Naive B cell (primary cell): ENCODE measurements at places on chromosomes 16 and 17.
A peak's percentile ranks its signal among the peaks of the same experiment; 100 is the strongest.

DNA sequence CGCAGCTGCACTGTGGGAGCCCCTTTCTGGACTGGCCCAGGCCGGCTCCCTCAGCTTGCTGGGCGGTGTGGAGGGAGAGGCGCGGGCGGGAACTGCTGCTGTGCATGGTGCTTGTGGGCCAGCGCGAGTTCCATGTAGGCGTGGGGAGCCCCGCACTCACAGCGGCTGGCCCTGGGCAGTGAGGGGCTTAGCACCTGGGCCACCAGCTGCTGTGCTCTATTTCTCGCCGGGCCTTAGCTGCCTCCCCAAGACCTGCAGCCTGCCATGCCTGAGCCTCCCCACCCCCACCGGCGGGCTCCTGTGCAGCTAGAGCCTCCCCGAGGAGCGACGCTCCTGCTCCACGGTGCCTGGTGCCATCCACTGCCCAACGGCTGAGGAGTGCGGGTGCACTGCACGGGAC lies 1.7 kb downstream of the MTHFSD start:
- peak overlapping the region; percentile 95 for H3K4me3 ChIP-seq
- peaks cover 11% of the 10 kb centered on the region for H3K4me1 ChIP-seq
- no peak for DNase-seq
- peaks cover under 1% of the 10 kb centered on the region for H3K36me3 ChIP-seq

DNA sequence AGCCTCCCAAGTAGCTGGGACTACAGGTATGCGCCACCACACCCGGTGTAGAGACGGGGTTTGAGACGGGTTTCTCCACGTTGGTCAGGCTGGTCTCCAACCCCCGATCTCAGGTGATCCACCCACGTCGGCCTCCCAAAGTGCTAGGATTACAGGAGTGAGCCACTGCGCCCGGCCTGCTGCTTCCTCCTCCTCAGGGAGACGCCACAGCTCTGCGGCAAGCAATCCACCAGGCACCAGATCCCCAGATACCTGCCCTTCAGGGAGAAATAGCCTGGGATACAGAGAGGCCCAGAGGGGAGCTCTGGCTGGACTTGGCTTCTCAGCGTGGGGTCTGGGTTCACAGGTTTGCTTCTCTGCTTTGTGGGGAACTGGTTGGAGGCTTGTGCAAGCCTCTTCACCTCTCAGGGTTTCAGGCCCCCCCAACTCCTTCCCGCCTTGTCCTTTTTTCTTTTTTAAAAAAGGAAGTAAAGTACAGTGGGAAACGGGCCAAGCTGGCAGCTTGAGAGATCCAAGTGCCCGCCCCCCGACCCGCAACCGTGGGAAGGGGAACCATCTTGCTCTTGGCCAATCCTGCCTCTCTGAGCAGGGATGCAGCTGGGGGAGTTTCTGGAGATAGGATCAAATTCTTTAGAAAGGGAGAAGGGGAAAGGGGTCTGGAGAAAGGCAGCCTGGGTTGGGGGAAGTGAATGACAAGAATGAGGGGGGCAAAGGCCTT lies 2.6 kb upstream of the SPHK1 start:
- no peak for DNase-seq
- H3K4me3 ChIP-seq, result peak overlapping the region; percentile 45
- no peaks in the 10 kb centered on the region for H3K36me3 ChIP-seq
- H3K27ac ChIP-seq, result no peak overlapping the region

DNA sequence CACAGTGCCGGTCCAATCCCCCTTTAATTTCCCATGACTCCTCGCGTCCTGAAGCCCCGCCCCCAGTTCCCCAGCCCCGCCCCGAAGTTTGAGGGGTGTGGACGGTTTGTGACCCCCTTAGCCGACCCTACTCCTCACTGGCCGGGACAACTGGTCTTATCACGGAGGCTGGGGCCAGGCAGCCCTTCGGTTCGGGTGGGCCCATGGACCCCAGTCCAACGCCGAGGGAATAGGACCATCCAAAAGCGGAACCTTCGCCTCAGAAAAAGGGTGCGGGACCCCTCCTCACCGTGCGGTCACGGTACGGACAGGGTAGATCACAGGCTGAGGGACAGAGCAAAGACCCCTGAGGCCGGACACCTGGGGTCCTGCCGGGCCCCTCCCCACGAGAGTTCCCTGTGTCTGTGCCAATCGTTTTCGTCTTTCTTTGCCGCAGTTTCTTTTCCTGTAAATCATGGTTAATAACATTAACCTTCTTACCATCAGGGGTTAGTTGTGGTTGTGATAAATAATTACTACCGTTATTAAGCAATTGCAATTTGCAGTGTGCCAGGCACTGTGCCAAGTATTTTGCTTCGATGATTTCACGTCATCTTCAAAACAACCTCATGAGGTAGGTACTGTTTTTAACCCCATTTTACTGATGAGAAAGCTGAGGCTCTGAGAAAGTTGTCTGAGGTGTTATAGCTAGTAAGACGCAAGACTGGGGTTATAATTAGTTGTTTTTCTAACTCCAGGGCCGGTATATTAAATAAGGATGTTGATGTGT lies 543 bp downstream of the TMUB2 start:
- H3K27me3 ChIP-seq, result no peaks in the 10 kb centered on the region
- H3K4me3 ChIP-seq, result peak overlapping the region; percentile 100
- peaks cover 38% of the 10 kb centered on the region for H3K4me1 ChIP-seq
- peaks cover 9% of the 10 kb centered on the region for H3K36me3 ChIP-seq

DNA sequence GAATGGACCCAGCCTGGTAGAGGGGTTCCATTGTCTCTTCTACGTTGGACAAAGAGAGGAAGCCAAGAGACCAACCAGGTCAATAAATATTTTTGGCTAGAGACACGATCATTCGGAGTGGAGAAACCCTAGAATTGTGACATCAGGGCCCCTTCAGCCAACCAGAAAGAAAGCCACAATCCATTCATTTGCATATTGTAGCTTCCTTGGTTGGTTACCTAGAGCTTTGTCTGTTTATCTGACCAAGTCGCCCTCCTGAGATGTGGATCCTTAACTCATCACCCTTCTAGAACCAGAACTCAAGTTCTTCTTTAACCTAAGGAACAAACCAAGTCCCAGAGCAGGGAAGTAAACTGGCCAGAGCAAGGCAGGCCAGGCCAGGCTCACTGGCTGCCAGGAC lies at the start of gene CCDC182:
Gene CCDC182, minus strand, starts transcription at position 58 of the 400 bp plus-strand sequence. Its CDS starts 27 bp downstream, at position 31.
- no peaks in the 10 kb centered on the region for H3K36me3 ChIP-seq
- no peak within 1 kb of the TSS for H3K27ac ChIP-seq
- H3K27me3 ChIP-seq, result peaks cover 4% of the 10 kb centered on the region
- H3K4me1 ChIP-seq, result peaks cover 18% of the 10 kb centered on the region

GRCh38 chr16:71360378-71360777 lies 1.9 kb downstream of the CALB2 start:
- no peak for DNase-seq
- H3K27me3 ChIP-seq, result peaks cover 45% of the 10 kb centered on the region
- H3K4me3 ChIP-seq, result no peak overlapping the region

GRCh38 chr17:82077617-82078358 lies 12.2 kb upstream of the DUS1L start:
- H3K4me3 ChIP-seq, result no peak overlapping the region
- no peaks in the 10 kb centered on the region for H3K4me1 ChIP-seq
- no peaks in the 10 kb centered on the region for H3K27me3 ChIP-seq
- peak overlapping the region; percentile 14 for H3K27ac ChIP-seq

DNA sequence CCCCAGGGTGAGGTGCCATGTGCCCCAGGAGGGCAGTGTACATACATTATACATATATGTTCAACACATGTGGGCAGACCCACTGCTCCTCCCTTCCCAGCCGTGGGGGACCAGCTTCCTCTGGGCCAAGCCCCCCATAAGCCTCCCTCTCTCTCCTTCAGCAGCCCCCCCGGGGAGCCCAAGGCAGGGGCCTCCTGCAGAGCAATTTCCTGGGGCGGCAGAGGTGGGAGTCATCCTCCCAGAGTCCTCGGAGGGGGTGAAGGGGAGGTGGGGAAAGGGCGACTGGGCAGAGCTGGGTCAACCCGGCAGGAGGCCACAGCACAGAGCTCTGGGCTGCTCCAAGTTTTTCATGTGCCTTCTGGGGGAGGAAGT lies 235.1 kb downstream of the ZNF423 start:
- H3K36me3 ChIP-seq, result no peaks in the 10 kb centered on the region
- no peaks in the 10 kb centered on the region for H3K27me3 ChIP-seq
- no peak overlapping the region for H3K4me3 ChIP-seq
- H3K27ac ChIP-seq, result no peak overlapping the region

- H3K27ac ChIP-seq, result peak overlapping the region; percentile 96
- H3K36me3 ChIP-seq, result peaks cover 9% of the 10 kb centered on the region
- peak; percentile 74 for DNase-seq
- H3K4me3 ChIP-seq, result peak overlapping the region; percentile 34
- peaks cover 75% of the 10 kb centered on the region for H3K4me1 ChIP-seq
- H3K27me3 ChIP-seq, result peaks cover 7% of the 10 kb centered on the region
Observed at GRCh38 chr17:77875881-77876509, 82.5 kb upstream of the TNRC6C start.

- H3K4me1 ChIP-seq, result peaks cover 50% of the 10 kb centered on the region
- no peaks in the 10 kb centered on the region for H3K36me3 ChIP-seq
- H3K4me3 ChIP-seq, result peak overlapping the region; percentile 96
- no peak for DNase-seq
- no peaks in the 10 kb centered on the region for H3K27me3 ChIP-seq
Observed at GRCh38 chr17:39196808-39197291, 619 bp downstream of the CACNB1 start.

- peaks cover 8% of the 10 kb centered on the region for H3K4me1 ChIP-seq
- no peaks in the 10 kb centered on the region for H3K36me3 ChIP-seq
- no peak overlapping the region for H3K27ac ChIP-seq
- H3K4me3 ChIP-seq, result no peak overlapping the region
Observed at GRCh38 chr17:67386965-67387551, 10.0 kb downstream of the PITPNC1 start.

- H3K36me3 ChIP-seq, result no peaks in the 10 kb centered on the region
- H3K27me3 ChIP-seq, result peaks cover 42% of the 10 kb centered on the region
- DNase-seq, result no peak
- H3K27ac ChIP-seq, result no peak overlapping the region
Observed at GRCh38 chr17:55681342-55681700, 41.3 kb downstream of the TMEM100 start.

GRCh38 chr17:7354262-7354843 lies 603 bp upstream of the TMEM95 start:
- H3K36me3 ChIP-seq, result no peaks in the 10 kb centered on the region
- no peak for DNase-seq
- H3K27me3 ChIP-seq, result no peaks in the 10 kb centered on the region

DNA sequence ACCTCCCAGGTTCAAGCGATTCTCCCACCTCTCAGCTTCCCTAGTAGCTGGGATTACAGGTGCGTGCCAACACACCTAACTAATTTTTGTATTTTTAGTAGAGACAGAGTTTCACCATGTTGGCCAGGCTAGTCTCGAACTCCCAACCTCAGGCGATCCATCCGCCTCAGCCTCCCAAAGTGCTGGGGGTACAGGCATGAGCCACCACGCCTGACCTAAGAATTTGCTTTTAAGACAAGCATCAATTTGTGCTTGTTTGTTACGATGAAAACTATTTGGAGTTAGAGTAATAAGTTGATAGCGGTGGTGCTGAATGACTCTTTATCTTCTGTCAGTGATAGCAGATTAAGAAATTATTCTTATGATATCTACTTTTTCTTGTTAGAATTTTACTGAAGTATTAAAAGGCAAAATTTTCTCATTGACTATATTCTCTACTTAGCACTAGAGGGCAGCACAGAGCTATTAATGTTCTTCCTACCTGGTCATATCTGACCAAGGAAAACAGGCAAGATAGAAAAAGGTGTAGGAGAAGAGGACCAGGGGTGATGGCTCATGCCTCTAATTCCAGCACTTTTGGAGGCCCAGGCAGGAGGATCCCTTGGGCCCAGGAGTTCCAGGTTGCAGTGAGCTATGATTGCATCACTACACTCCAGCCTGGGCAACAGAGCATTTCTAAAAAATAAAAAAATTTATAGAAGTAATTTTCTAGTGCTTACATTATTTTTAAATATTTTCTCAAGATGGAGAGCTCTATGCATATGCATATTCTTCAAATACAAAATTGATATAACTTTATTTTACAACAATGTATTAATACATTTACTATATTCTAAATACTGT lies 24.5 kb downstream of the STXBP4 start:
- peak; percentile 43 for DNase-seq
- H3K36me3 ChIP-seq, result no peaks in the 10 kb centered on the region
- H3K4me3 ChIP-seq, result no peak overlapping the region

DNA sequence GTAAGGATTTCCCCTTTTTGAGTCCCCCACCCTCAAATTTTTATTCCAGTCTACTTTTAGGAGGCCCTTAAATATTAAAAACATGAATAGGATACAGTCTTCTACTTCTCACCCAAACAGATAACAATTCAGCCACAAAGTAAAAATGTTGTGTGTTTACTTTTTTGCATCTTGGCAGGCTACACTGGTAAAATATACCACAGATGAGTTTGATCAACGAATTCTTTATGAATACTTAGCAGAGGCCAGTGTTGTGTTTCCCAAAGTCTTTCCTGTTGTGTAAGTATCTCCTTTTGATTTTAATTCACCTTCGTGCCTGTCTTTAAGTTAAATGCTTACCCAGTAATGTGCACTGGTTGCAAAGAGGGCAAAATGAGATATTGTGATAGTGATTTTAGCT lies 34.4 kb upstream of the RAB11FIP4 start:
- no peaks in the 10 kb centered on the region for H3K27me3 ChIP-seq
- H3K4me1 ChIP-seq, result no peaks in the 10 kb centered on the region
- no peak for DNase-seq
- H3K27ac ChIP-seq, result no peak overlapping the region
- H3K36me3 ChIP-seq, result peaks cover 46% of the 10 kb centered on the region
- H3K4me3 ChIP-seq, result no peak overlapping the region

- DNase-seq, result peak; percentile 37
- peaks cover 68% of the 10 kb centered on the region for H3K27me3 ChIP-seq
- H3K4me3 ChIP-seq, result peak within 1 kb of the TSS; percentile 88
- H3K27ac ChIP-seq, result no peak within 1 kb of the TSS
- peaks cover 22% of the 10 kb centered on the region for H3K4me1 ChIP-seq
- H3K36me3 ChIP-seq, result no peaks in the 10 kb centered on the region
Observed at GRCh38 chr16:66578651-66579531, at the start of gene CMTM2. CMTM2 (plus strand) TSS chr16:66579463; CDS start chr16:66579608, 145 bp downstream.

DNA sequence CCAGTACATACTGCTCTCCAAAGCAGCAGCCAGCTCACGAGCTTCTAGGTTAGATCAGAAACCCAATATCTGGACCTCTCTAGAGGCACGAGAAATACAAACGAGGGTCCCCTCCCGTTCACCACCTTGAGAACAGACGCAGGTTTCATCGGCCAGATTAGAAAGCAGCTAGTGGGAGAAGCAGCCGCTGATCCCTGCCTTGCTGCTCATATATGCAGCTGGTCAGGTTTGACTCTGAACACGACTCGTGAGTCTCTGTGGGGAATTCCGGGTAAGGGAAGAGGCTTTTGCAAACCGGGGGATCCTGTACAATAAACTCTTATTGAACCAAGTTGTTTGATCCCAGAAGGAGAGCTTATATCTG lies 1.6 kb downstream of the VAT1L start:
- H3K36me3 ChIP-seq, result no peaks in the 10 kb centered on the region
- peaks cover 55% of the 10 kb centered on the region for H3K27me3 ChIP-seq
- peaks cover 17% of the 10 kb centered on the region for H3K4me1 ChIP-seq

GRCh38 chr17:36877771-36878170 lies 59.5 kb upstream of the LHX1 start:
- peaks cover 8% of the 10 kb centered on the region for H3K36me3 ChIP-seq
- H3K27me3 ChIP-seq, result peaks cover 24% of the 10 kb centered on the region
- H3K4me3 ChIP-seq, result no peak overlapping the region
- no peak for DNase-seq
- H3K4me1 ChIP-seq, result no peaks in the 10 kb centered on the region
